ENCODE measurements at places on chromosomes 6 and 20. TPM values are rescaled to one million over a fixed set of nuclear protein-coding genes. Genes with fewer than 3 reads are reported as not detected.

Gene ENPP4
- 28.8 TPM for total RNA-seq

DNA sequence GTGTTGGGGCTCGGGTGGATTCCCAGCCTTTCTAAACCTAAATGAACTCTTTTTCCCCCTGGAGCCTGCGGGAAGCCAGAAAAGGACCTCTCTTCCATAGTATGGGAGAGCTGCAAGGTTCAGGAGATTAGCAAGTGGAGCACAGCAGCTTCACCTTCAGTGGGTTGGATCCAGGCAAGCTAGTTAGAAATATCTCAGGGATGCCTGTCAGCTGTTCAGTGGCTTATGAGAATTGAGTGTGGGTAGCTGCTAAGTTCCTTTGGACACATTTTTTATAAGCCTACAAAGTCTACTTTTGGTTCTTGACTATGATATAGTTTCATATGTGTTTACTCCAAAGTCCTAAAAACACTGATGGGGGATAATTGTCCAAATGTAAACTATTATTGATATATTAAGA lies 642.1 kb downstream of the EPM2A start:
- no peak for DNase-seq

GRCh38 chr6:164861967-164862366 lies 447.4 kb downstream of the C6orf118 start:
- DNase-seq: no peak

DNA sequence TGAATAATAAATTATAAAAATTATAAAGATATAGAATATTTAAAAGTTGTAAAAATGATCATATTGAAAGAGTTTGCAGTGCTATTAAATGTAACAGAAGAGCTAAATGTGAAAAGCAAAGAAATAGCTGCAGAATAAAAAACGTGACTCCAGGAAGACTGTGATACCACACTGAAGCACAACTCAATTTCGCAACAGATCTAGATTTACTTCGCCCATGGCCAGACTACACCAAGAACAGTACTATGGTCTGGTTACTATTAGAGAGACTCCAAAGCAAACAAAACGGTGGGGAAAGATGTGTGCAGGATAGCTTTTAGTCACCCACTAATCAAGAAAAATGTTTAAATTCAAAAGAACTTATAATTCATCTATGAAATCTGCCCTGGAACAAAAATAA lies 1.9 kb downstream of the CHD6 start:
- DNase-seq: no peak

GRCh38 chr6:356828-357251 lies 34.7 kb upstream of the IRF4 start:
- no peak for DNase-seq

Data from kidney (tissue), 22 donors.